Kasumi-1 (cell line): ENCODE measurements at places on chromosomes 12 and 14.

- no peak for DNase-seq
These were observed 34.9 kb downstream of the CCDC177 start for GRCh38 chr14:69539631-69540410.

DNA sequence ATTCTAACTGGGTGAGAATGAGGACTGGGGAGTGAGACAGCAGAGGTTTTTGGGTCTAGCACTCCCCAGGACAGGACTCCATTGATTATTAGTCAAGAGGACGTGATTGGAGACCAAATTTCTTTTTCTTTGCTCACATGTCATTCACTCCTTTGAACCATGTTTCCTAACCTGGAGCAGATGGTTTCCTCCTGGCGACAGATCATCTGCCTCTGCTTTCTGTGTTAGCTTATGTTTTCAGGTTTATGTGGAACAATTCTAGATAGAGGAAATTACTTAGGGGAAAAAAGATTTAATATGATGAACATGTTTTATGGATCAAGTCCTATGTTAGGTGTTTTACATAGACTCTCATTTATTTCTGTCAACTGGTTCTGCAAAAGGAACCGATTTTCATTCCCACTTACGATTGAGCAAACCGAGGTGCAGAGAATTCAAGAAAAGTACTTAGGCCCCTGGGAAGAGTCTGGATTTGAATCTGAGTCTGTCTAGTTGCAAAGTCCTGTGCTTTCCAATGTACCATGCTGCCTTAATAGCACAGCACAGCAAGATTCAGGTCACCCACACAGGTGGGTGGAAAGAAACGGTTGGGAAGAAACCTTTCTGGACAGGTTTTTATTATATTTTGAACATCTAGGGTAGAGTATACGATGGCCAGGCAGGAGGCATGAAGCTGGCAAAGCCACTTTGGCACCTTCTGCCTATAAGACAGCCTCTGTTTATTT is 30.8 kb downstream of the SMOC1 start:
- DNase-seq = no peak

DNA sequence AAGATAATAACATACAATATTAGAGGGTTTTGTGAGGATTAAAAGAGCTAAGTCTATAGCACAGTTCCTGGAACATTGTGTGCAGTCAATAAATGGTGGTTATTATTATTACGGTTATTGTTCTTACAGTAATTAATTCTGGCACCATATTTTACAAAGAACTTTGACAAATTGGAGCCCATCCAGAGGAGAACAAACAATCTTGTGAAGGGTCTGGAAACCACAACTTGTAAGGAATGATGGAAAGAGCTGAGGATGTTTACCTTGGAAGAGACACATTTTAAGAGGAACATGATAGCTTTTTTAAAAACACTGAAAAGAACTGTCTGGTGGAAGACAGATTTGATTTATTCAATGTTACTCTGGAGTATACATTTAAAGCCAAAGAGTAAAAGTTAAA is 150.5 kb upstream of the KRR1 start:
- no peak for DNase-seq

DNA sequence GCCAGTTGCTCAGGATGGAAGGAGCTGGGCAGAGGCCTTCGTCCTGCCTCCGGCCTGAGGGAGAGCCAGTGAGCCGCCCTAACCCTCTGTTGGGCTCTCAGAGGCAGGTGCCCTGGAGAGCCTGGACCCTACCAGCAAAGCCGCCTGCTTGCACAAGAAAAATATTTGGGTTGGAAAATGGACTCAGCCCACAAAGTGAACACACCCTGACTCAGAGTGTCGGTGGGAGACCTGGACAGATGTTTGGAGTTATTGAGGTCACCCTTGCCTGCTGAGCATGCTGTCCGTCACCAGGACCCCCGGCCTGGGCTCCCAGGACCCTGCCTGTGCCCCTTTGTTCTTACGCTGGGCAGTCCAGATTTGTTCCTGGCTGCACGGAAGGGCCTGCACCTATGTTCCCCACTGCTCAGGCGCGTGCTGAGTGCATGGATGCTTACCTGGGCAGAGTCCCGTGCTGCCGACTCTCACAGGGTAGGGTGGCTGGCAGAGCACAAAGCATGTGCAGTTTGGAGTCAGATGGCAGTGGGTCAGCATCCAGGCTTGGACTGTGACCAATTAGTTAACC is 22.4 kb downstream of the FAM181A start:
- no peak for DNase-seq

- no peak for DNase-seq
These were observed 31.3 kb downstream of the GABARAPL1 start for GRCh38 chr12:10243818-10244520.

GRCh38 chr12:51827925-51828818 is 20.3 kb downstream of the FIGNL2 start:
- DNase-seq = no peak

DNA sequence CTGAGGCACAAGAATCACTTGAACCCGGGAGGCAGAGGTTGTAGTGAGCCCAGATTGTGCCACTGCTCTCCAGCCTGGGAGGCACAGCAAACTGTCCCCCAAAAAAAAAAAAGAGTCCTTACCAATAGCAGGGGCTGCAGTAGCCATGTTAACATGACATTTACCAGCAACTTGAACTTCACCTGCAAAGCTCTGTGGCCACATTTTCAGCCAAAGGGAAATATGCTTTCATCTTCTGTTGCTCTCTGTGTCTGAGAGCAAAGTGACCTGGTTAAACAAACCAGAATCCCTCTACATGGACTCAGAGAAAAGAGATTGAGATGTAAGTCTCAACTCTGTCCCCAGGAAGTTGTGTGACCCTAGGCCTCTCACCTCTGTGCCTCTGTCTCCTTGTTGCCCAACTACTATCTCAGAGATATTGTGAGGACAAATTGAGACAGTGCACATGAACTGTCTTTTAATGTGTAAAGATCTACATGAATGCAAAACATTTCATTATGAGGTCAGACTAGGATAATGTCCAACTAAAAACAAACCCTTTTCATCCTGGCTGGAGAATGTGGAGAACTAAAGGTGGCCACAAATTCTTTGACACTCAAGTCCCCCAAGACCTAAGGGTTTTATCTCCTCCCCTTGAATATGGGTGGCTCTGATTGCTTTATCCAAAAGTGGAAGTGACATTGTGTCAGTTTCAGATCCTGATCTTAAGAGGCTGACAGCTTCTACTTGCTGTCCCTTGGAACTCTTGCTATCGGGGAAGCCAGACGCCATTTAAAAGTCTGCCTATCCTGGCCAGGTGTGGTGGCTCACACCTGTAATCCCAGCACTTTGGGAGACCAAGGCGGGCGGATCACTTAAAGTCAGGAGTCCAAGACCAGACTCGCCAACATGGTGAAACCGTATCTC is 24.7 kb upstream of the P2RX4 start:
- DNase-seq = no peak

GRCh38 chr12:70154087-70154638 is 89.1 kb upstream of the CNOT2 start:
- peak; percentile 9 for DNase-seq

DNA sequence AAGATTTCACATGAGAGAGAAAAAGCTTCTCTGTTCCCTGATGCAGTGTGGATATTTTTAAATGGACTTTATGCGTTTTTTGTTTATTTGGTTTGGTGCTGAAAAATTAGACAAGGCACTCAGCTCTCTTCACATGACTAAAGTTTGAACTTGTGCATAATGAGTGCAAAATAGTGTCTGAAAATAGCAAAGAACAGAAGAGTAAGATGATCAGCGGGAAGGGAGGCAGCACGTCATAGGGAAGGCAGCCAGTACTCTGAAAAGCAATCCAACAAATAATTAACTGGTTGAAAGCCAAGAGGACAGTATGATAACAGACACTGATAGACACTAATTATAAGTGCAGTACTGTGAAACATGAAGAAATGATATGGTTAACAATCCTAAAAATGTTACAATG is 46.6 kb upstream of the CDKN3 start:
- no peak for DNase-seq

- peak; percentile 5 for DNase-seq
These were observed 263.9 kb downstream of the KCNC2 start for GRCh38 chr12:74945771-74946198.

DNA sequence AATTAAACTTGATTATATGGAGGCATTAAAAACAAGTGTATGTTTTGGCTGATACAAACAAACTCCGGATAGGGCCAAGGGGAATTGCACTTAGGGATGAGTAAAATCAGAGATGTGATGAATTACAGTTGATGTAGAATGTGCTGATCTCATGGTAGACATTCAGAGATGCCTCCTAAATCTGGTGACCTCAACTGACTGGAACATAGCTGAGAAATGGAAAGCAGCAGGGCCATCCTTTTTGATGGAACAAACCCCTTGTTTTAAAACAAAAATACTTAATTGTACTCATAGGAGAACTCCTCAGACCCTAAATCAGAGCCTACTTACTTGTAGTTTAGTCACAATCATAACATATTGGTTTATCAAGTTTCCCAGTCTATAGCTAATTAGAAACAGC is 122.8 kb downstream of the C12orf75 start:
- no peak for DNase-seq

GRCh38 chr14:100323942-100324307 is 786 bp downstream of the SLC25A47 start:
- DNase-seq = no peak

DNA sequence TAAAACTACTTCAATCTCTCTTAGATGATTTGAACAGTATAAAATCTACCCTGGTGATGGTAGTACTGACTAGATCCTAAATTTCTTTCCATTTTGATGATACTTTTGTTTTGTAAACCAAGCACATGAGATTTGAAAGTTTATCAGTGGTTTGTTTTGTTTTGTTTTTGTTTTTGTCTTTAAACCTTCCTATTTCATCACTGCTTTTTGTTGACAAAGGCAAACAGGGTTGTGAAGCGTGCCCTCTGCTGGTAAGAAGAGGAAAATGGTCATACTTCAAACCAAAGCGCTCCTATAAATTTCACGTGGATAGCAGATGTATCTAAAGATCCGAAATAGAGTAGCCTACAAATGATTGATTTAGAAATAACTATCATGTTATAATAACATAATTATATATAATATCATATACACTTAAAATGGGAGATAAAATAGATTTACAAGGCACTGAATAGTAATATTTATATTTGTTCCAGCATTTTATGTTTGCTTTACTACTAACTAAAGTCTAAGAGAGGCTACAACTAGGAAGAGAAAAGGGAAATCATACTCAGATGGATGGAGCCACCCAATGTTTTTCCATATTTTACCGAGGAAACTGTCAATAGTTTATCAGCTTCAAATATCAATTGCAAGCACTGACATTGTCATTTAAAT is 254.0 kb upstream of the USP15 start:
- peak; percentile 57 for DNase-seq

DNA sequence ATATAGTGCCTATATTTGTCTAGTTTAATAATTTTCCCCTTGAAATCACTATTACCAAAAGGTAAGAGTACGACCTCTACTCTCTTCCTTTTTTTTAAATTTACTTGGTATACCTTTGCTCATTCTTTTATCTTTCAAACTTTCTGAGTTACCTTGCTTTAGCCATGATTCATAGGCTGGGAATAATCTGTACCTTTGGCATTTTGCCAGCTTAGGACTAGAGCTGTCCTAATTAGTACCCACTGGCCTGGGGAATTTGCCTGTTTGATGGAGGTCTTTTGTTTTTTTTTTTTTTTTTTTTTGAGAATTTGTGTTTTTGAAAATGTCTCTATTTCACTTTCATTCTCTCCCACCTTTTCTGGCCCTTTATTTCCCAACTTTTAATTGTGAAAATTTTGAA is 8.7 kb upstream of the SLC4A8 start:
- no peak for DNase-seq

DNA sequence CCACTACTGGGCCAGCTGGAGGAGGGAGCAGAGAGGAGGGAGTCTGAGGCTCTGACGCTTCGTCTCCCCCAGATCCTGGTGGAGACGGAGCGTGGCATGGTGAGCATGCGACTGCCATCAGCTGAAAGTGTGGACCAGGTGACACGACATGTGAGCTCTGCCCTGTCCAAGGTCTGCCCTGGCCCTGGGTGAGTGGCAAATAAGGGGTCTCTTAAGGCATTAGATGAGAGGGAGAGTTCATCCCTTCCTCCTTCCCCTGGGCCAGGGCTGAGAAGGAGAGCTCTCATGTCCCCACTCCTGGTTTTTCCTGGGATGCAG is 2.5 kb downstream of the CARMIL3 start:
- DNase-seq = no peak

DNA sequence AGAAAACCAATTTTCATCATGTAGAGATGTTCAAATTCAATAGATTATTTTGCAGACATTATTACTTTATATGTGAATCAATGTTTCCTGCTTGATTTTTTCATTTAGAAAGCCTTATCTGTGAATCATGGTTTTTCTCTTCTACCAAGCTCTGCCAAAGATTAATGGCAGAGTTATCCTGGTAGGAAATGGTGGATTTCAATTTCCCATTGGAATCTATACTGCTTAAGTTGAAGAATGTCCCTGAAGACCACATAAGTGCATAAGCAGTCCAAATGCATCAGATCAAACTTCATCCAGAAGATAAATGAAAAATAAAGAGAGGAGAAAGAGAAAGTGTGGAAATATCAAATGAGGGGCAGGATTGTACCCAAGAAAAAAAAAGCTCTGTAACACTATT is 5.0 kb downstream of the LUM start:
- DNase-seq = no peak

- no peak for DNase-seq
These were observed 74.2 kb downstream of the DNAH10 start for GRCh38 chr12:123836292-123836691.

GRCh38 chr14:21231020-21231652 is 38.1 kb downstream of the HNRNPC start:
- DNase-seq = no peak

GRCh38 chr14:101177301-101177971 is 273.9 kb upstream of the RTL1 start:
- no peak for DNase-seq

GRCh38 chr14:48452437-48452995 is 777.1 kb upstream of the MDGA2 start:
- DNase-seq = no peak

- no peak for DNase-seq
These were observed 247.2 kb downstream of the BMP4 start for GRCh38 chr14:53709381-53709780.

- DNase-seq = no peak
These were observed 42.1 kb upstream of the DICER1 start for GRCh38 chr14:95199298-95199983.
